ENCODE measurements at places on chromosomes 7 and 10.

- peaks cover 20% of the 10 kb centered on the region for H3K4me1 ChIP-seq
- H3K36me3 ChIP-seq: no peaks in the 10 kb centered on the region
- H3K27ac ChIP-seq: no peak overlapping the region
- H3K27me3 ChIP-seq: no peaks in the 10 kb centered on the region
- DNase-seq: peak; percentile 33
These were observed 18.4 kb downstream of the NKX2-3 start for GRCh38 chr10:99551158-99551557.

GRCh38 chr10:24261627-24262026 lies 52.7 kb downstream of the KIAA1217 start:
- H3K27ac ChIP-seq: no peak overlapping the region
- DNase-seq: no peak
- no peaks in the 10 kb centered on the region for H3K27me3 ChIP-seq
- no peaks in the 10 kb centered on the region for H3K4me1 ChIP-seq
- H3K4me3 ChIP-seq: no peak overlapping the region

DNA sequence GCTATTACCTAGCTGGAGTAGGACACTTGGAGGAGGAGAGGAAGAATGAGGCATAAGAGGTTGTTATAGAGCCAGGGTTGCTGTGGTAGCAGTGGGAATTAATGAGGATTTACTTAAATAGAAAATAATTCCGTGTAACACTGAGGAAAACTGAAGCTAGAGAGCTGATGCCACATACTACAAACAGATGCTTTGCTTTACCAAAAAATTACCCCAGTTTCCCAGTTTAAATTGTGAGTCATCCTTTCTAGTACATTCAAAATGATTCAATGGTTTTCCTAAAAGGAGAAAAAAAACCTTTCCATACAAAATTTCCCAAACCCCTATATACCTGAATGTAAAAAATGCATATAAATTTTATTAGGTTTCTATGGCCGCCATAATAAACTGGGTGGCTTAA lies 58.3 kb downstream of the ZNF518A start:
- DNase-seq: no peak
- no peaks in the 10 kb centered on the region for H3K27me3 ChIP-seq
- no peak overlapping the region for H3K27ac ChIP-seq
- no peak overlapping the region for H3K4me3 ChIP-seq
- H3K36me3 ChIP-seq: no peaks in the 10 kb centered on the region

- H3K4me3 ChIP-seq: no peak overlapping the region
- no peak for DNase-seq
- no peaks in the 10 kb centered on the region for H3K36me3 ChIP-seq
- H3K27me3 ChIP-seq: no peaks in the 10 kb centered on the region
These were observed 291.1 kb upstream of the IMMP2L start for GRCh38 chr7:111853201-111853990.

- H3K4me3 ChIP-seq: no peak overlapping the region
- no peaks in the 10 kb centered on the region for H3K36me3 ChIP-seq
- no peaks in the 10 kb centered on the region for H3K27me3 ChIP-seq
- H3K4me1 ChIP-seq: no peaks in the 10 kb centered on the region
These were observed 268.1 kb downstream of the PRKG1 start for GRCh38 chr10:51342381-51342780.

- H3K27ac ChIP-seq: no peak overlapping the region
- DNase-seq: no peak
- no peaks in the 10 kb centered on the region for H3K36me3 ChIP-seq
- no peak overlapping the region for H3K4me3 ChIP-seq
These were observed 357.5 kb upstream of the BMPER start for GRCh38 chr7:33547880-33548279.

DNA sequence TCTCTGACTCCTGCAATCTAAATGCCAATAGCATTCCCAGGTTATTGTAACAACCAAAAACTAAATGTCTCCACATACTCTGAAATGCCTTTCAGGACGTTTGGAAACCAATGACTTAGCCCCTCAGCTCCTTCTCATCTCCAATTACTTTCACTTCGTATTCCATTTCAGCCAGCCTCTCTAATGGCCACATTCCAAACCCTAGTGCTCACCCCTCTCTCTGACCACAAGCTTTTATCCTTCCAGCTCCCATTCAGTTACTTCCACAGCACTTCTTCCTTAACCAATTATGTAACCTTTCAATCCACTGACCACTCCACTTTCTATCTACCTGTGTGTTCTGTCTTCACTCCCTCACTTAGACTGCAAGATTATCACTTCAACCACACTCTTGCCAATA lies 4.3 kb downstream of the NOC3L start:
- H3K4me3 ChIP-seq: no peak overlapping the region
- no peaks in the 10 kb centered on the region for H3K27me3 ChIP-seq
- H3K27ac ChIP-seq: no peak overlapping the region
- peaks cover 19% of the 10 kb centered on the region for H3K36me3 ChIP-seq

DNA sequence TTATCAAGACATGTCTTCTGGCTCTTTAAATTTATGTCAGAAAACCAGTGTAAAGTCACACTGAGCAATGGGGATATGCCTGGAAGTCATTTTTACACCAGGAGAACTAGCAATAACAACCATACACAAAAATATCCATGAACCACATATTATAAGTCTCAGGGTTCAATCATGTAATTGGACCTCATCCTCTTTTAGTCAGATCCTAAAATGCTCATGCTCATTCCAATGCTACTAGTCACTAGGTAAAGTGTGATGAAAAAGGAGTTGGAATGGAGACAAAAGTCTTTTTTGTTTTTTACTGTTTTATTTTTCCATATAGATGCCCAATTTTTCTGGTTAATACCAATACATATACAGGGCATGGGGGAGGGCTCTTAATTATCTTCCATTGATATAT lies 306.1 kb downstream of the DGKB start:
- H3K36me3 ChIP-seq: no peaks in the 10 kb centered on the region
- DNase-seq: no peak
- no peak overlapping the region for H3K27ac ChIP-seq
- H3K27me3 ChIP-seq: no peaks in the 10 kb centered on the region
- no peak overlapping the region for H3K4me3 ChIP-seq

GRCh38 chr10:3734111-3734510 lies 50.9 kb downstream of the KLF6 start:
- no peak for DNase-seq
- no peaks in the 10 kb centered on the region for H3K4me1 ChIP-seq
- no peak overlapping the region for H3K4me3 ChIP-seq
- H3K36me3 ChIP-seq: no peaks in the 10 kb centered on the region
- H3K27ac ChIP-seq: no peak overlapping the region

GRCh38 chr7:10343108-10343507 lies 630.6 kb upstream of the PHF14 start:
- no peaks in the 10 kb centered on the region for H3K36me3 ChIP-seq
- H3K4me3 ChIP-seq: no peak overlapping the region
- H3K27me3 ChIP-seq: no peaks in the 10 kb centered on the region
- H3K4me1 ChIP-seq: no peaks in the 10 kb centered on the region

- no peak overlapping the region for H3K4me3 ChIP-seq
- no peak for DNase-seq
- no peak overlapping the region for H3K27ac ChIP-seq
- no peaks in the 10 kb centered on the region for H3K4me1 ChIP-seq
- H3K36me3 ChIP-seq: no peaks in the 10 kb centered on the region
- no peaks in the 10 kb centered on the region for H3K27me3 ChIP-seq
These were observed 713 bp upstream of the HOGA1 start for GRCh38 chr10:97583476-97583875.

- no peak overlapping the region for H3K27ac ChIP-seq
- no peaks in the 10 kb centered on the region for H3K4me1 ChIP-seq
- no peaks in the 10 kb centered on the region for H3K27me3 ChIP-seq
- H3K36me3 ChIP-seq: no peaks in the 10 kb centered on the region
- no peak for DNase-seq
These were observed 55.9 kb downstream of the DLD start for GRCh38 chr7:107946881-107947280.

GRCh38 chr10:71974489-71975021 lies 10.4 kb downstream of the CHST3 start:
- no peak overlapping the region for H3K4me3 ChIP-seq
- no peak overlapping the region for H3K27ac ChIP-seq
- H3K36me3 ChIP-seq: no peaks in the 10 kb centered on the region
- peaks cover 11% of the 10 kb centered on the region for H3K4me1 ChIP-seq

- H3K27ac ChIP-seq: no peak overlapping the region
- H3K27me3 ChIP-seq: peaks cover 17% of the 10 kb centered on the region
- DNase-seq: no peak
- no peak overlapping the region for H3K4me3 ChIP-seq
These were observed 48.4 kb upstream of the NKX6-2 start for GRCh38 chr10:132834311-132834761.

DNA sequence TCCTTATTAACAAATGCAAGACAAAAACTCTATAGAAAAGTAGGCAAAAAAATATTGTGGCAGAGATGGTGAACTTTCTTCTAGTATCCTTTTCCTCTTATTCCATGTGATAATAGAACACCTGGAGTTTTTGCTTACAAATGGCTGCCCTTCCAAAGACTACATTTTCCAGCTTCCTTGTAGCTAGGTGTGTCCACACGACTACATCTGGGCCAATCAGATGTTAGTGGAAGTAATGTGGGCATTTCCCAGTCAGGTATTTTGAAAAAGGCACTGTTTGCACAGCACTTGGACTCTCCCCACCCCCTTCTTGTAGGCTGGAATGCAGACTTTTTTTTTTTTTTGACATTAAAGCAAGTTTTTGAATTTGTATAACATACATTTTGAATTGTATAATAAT lies 105.5 kb upstream of the TBX20 start:
- H3K27ac ChIP-seq: no peak overlapping the region
- H3K27me3 ChIP-seq: no peaks in the 10 kb centered on the region
- H3K4me1 ChIP-seq: no peaks in the 10 kb centered on the region
- H3K4me3 ChIP-seq: no peak overlapping the region
- DNase-seq: no peak
- no peaks in the 10 kb centered on the region for H3K36me3 ChIP-seq

DNA sequence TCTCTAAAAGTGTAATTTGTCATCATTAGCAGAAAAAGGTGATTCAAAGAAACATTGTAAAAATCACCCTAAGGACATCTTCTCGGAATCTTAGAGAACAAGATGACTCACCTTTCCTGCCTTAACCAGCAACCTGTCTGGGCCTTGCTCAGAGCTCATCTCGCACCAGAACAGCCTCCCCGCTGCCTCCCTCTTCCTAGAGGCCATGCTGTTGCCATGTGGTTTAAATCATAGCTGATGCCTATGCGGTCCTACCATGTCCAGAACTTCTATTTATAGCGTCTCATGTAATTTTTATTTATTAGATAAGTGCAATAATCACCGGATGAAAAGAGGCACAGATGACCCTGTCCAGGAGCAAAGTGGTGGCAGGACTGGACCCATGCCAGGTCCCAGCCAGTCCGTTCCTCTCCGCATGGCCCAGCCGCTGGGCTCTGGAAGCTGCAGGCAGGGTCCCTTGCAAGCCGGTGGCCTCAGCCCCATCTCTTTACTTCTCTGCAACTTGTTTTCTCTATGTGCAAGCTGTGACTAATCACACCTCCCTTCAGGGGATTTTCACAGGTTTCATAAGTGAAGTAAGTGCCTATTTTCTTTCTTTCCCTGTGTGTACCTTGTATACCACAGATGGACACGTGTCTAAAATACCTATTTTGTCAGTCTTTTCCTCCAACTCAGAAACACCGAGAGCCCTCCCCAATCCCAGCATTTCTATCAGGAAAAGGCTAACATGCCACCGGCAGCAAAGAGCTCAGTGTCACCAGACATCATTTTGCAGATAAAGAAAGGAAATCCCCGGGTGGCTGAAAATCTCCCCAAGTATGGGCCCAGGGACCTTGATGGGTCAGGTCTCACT lies 27.1 kb downstream of the KLF6 start:
- H3K27ac ChIP-seq: peak overlapping the region; percentile 95
- peak; percentile 88 for DNase-seq
- no peaks in the 10 kb centered on the region for H3K27me3 ChIP-seq
- H3K4me1 ChIP-seq: peaks cover 45% of the 10 kb centered on the region
- H3K36me3 ChIP-seq: no peaks in the 10 kb centered on the region

DNA sequence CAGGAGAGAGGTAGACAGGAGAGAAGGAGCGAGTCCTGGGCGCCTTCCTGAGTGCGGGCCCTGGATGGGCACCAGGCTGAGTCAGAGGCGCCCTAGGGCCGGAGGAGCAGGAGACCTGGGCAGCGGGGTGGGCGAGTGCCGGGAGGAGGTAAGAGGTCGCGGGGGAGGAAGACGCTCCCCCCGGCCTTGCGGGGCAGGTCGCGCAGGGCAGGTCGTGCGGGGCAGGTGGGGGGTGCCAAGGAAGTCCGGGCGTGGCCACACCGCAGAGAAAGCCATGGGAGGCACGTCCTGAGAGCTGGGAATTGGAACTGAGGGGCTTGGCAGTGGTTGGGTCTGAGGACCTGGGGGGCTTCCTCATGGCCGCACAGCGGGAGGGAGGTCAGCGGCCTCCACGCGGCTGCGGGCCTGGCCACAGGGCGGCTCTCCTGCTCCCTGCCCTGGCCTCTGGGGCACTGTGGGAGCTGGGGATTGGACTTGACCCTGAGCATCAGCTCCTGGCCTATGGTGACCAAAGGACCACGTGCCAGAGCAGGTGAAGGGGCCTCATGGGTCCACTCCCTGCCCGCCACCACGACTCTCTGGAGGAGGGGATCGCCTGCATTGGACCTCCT lies 935 bp downstream of the MMP21 start:
- DNase-seq: no peak
- H3K4me1 ChIP-seq: no peaks in the 10 kb centered on the region
- no peaks in the 10 kb centered on the region for H3K36me3 ChIP-seq
- H3K27me3 ChIP-seq: no peaks in the 10 kb centered on the region
- H3K4me3 ChIP-seq: no peak overlapping the region
- H3K27ac ChIP-seq: no peak overlapping the region

GRCh38 chr7:77205706-77206105 lies 6.1 kb upstream of the FGL2 start:
- peaks cover 28% of the 10 kb centered on the region for H3K4me1 ChIP-seq
- DNase-seq: no peak
- no peaks in the 10 kb centered on the region for H3K27me3 ChIP-seq
- H3K36me3 ChIP-seq: no peaks in the 10 kb centered on the region

DNA sequence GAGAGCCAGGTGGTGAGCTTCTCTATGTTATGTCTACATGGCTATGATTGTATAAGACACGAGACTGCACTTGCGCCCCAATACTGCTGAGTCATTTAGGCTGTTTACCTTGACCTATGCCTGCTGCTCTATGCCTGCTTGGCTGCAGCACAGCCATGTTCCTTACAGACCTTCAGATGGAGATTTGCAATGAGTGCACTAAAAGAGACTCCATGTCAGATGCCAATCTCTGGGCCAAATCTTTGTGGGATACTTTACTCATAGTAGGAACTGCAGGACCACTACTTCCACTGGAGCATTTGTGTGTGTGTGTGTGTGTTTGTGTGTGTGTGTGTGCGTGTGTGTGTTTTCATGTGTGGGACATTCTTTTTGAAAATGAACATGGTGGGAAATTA lies 50.0 kb upstream of the KMT2E start:
- H3K36me3 ChIP-seq: no peaks in the 10 kb centered on the region
- peak overlapping the region; percentile 89 for H3K27ac ChIP-seq
- H3K4me1 ChIP-seq: peaks cover 48% of the 10 kb centered on the region
- H3K27me3 ChIP-seq: no peaks in the 10 kb centered on the region
- peak; percentile 58 for DNase-seq

All from MM.1S (cell line).